Left lung (tissue), 14 donors: ENCODE measurements at places on chromosomes 5 and 9. TPM values are rescaled to one million over a fixed set of nuclear protein-coding genes. Genes with fewer than 3 reads are reported as not detected.

The MELK gene
- 9.4 TPM for total RNA-seq

The NFIB gene
- total RNA-seq, result 97.9 TPM

DNA sequence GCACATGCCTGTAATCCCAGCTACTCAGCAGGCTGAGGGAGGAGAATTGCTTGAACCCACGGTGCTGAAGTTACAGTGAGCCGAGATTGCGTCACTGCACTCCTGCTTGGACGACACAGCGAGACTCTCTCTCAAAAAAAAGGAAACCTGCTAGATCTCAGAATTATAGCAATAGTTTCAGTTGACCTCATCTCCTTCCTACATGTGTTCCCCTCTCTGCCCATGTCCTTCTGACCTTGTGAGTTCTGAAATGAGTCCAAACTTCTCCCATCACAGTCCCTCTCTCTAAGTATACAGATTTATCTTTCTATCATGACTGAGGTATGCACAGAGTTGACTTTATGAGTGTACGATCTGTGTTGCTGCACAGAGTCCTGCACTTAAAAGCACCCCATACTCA lies 44.6 kb upstream of the SHOC1 start:
- H3K4me1 ChIP-seq, result peaks cover 26% of the 10 kb centered on the region
- peak; percentile 64 for DNase-seq
- no peaks in the 10 kb centered on the region for H3K36me3 ChIP-seq
- no peak overlapping the region for H3K4me3 ChIP-seq

- H3K4me1 ChIP-seq, result peaks cover 7% of the 10 kb centered on the region
- no peaks in the 10 kb centered on the region for H3K36me3 ChIP-seq
- no peak for DNase-seq
- H3K27me3 ChIP-seq, result no peaks in the 10 kb centered on the region
- no peak overlapping the region for H3K27ac ChIP-seq
Observed at GRCh38 chr5:74384851-74385250, 255.7 kb downstream of the ENC1 start.
